Tibial nerve (tissue), 4 donors: ENCODE measurements at places on chromosomes 4 and X. TPM values are rescaled to one million over a fixed set of nuclear protein-coding genes. Genes with fewer than 3 reads are reported as not detected.

The PAGE2 gene
- not detected for total RNA-seq

DNA sequence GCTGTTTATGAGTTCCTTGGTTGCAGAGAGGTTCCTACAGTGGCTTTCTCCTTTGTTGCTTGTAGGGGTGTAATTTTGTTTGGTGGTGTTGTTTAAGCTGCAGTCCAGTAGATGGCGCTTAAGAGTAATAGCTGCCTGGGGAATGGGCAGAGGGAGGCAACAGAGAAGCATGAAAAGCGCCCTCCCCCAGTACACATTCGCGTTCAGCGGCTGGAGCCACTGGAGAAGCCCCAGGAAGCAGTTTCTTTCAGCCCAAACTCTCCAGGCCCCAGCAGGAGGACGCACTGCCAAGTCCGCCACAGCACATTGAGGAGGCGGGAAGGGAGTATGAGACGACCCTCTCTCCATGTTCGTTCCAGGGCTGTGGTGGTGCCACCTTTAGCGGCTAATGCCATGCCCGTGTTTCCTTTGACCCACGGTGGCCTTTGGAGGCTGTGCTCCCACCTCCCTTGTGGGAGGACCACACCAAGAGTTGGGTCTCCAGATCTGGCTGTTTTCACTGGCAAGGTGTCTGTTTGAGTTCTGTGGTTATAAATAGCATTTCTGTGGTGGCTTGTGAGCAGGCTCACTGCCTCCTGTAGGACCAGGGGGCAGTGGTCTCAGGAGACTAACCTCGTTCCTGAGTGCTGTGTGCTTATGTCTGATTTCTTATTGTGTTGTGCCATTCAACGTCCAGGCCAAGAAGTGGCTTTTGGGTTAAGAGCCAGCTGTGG lies 252.3 kb downstream of the ARHGAP10 start:
- no peak for DNase-seq

GRCh38 chr4:39312816-39313215 lies 53.3 kb downstream of the RFC1 start:
- no peak for DNase-seq

- no peak for DNase-seq
Observed at GRCh38 chrX:2578864-2579263, 78.1 kb upstream of the DHRSX start.

GRCh38 chr4:25020236-25020635 lies 10.5 kb downstream of the LGI2 start:
- no peak for DNase-seq
